CD8-positive, alpha-beta T cell (primary cell): ENCODE measurements at places on chromosomes 2 and 18. TPM values are rescaled to one million over a fixed set of nuclear protein-coding genes. Genes with fewer than 3 reads are reported as not detected.

SCN3A gene
- 0.33 TPM for total RNA-seq

AFG3L2 gene
- total RNA-seq = 58.4 TPM

SLC4A5 gene
- total RNA-seq = 5.7 TPM

QPCT gene
- 0.57 TPM for total RNA-seq

BCL2 gene
- 40.5 TPM for total RNA-seq

ATG9A gene
- 116 TPM for total RNA-seq

MC4R gene
- total RNA-seq = not detected

CHRND gene
- not detected for total RNA-seq

CCDC178 gene
- total RNA-seq = not detected

SOCS6 gene
- total RNA-seq = 1.2 TPM

TMEM37 gene
- total RNA-seq = not detected

DNER gene
- total RNA-seq = not detected

NEUROD1 gene
- not detected for total RNA-seq

SERPINB13 gene
- not detected for total RNA-seq
